Activated T-cell treated with anti-CD3 and anti-CD28 coated beads for 24 hours (primary cell): ENCODE measurements at places on chromosomes 2 and 18.

DNA sequence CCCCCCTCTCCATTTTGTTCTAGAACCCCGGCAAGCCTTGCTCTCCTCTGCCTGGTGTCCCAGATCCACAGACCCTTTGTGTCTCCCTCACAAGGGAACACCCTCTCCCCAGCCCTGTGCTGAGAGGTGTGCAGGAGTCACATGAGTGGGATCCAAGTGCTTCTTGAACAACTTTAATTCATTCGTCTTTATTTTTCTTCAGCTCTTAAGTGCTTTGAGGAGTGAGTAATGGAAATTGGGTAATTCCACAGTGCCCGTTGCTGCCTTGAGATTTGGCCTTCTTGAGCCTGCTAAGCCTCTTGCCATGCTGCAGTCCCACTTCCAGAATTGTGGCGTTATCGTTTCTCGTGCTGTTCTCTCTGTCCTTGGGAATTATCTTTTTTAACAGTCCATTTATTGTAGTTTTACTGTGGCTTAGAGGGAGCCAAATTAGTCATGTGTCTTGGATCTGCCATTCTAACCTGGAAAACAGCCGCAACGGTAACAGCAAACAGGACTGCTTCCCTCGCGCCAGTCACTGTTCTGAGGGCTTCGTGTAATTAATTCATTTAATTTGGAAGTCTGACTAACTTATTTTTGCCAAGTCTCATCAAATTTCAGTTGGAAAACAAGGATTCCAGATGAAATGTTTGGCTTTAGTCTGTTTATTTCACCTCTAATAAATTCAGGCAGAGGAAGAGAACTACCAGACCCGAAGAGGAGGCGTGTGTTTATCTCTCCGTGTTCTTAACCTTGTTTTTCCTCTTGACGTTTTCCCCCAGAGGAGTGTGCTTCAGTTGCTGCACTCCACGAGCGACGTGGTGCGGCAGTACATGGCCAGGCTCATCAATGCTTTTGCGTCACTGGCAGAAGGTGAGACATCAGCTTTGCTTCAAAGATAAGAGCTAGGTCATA, 72.0 kb downstream of the ARMC9 start:
- DNase-seq = no peak

DNA sequence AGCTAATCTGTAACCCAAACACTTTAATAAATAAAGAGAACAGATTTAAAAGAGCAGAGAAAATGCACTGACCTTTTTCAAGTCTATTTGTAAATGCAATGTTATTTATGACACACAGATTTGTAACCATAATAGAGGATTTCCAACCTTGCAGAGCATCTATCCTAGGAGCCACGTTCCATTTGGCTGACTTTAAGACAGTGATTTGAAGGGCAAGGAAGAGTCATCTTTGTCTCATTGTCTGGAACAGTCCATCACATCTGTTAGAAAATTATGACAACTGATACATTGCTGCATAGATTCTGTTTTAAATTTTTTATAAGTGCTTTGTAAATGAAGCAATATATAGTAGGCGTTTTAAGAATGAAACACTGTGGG, 90.8 kb upstream of the L3MBTL4 start:
- DNase-seq = no peak

DNA sequence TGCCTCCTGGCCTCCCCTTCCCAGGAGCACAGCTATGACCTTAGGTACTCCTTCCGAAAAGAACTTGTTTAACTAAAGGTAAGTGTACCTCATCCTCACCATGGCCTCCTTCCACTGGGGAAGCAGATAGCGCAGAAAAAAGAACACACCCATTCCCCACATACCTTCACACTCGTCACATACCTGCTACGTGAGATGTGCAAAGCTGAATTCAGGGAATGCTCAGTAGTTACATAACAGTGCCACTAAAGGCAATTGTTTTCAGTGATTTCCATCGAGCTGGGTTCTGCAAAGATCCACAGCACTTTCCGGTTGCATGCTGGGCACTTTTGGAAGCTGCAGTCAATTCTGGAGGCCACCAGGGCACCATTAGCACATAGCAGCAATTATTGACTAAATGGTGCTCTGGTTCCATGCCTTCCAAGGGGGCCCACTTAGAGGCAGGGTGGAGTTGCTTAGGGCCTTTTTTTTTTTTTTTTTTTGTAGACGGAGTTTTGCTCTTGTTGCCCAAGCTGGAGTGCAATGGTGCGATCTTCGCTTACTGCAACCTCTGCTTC, 41.0 kb downstream of the PAX8 start:
- DNase-seq = no peak

GRCh38 chr2:222736301-222736700, 64.8 kb downstream of the MOGAT1 start:
- DNase-seq = no peak

GRCh38 chr2:197191940-197192322, 118.6 kb downstream of the ANKRD44 start:
- DNase-seq = no peak

DNA sequence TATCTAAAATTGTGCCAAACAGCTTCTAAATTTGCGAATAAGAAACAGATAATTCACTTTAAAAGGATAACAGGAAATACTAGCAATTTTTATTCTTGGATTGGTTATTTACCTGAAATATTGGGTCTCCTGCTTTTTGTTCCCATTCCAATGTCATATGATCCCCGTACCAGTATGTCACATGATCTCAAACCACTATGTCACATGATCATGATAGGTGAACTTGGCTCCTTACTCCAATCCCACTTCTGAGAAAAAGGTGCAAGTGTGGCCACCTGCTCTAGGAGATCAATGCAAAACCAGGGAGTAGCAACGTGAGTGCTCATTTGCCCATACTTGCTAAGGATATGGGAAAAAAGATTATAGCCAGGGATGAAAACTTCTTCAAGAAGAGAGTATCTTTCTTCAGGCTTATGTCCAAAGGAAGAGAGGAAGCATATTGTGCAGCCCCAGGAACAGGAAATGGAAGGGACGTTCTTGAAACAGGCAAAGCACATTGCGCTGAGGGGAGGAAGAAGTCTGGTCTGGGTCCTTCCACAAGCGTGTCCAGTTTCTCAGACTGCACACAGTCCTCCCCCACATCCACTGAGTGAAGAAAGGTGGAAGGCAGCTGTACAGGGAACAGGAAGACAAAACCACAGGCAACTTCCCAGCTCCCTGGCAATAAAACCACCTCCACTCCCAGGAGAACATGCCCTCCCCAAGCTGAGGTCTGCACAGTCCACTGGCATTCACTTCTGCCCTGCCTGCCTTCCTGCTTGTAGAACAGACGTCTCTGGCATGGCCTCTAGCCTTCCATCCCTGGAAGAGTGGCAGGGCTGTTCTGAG, at the start of gene LYG2:
Gene LYG2 (minus strand): TSS at position 176 of the 828 bp plus-strand sequence. CDS start 1,406 bp downstream, outside the sequence.
- no peak for DNase-seq

- no peak for DNase-seq
Observed at GRCh38 chr18:64918851-64919250, 770.0 kb upstream of the LINC00305 start.

DNA sequence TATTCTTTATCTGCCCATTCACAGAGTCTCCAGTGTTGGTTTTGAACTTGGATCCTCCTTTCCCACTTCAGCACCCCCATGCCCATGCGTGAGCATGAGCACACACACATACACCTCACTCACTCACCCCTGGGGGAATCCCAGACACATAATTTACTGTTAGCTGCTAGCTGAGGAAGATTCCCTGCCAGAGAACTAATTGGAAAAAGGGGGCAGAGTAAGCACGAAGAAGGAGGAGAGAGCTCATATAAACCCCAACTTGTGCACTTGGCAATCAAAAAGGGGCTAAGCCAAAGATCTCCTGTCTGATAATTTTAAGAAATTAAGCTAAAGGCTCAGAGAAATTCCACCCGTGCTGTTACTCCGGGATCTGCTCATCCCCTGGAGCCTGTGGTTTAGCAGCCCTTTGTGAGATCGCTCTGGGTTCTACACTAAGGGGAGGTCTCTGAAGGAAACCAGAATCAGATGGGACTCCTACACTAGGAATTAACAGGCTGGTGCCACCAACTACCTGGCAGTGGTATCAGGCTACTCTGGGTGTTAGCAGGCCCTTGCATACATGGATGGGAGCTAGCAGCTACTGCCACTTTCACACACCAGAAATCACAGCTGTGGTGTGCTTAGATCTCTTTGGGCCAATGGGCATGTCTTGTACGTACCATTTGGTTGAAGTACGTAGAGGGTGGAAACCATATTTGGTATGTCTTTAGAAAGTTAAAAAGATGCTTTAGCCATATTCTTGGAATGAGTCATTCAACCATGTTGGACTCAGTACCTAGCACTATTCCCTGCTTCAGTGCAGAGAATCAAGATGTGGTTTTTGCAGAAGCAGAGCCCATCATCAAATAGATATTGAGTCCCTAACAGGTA, 95.6 kb upstream of the SLC14A2 start:
- no peak for DNase-seq

DNA sequence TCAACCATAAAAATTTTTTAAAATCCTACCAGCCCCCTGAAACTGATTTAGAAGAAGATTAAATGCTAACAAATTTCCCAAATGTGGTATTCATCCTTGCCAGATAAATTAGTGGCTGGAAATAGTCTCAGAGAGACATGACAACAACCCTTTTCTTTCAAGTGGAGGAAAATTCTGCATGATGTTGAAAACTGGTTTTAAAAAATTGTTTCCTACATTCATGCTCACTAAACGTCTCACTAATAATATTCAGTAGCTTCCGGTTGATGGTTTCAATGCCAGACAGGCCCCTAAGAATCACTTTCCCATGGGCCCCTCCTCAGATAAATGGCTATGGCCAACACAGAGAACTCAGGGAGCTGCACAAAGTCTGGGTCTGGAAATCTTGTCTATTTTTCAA, 43.2 kb downstream of the NCKAP5 start:
- DNase-seq = no peak

DNA sequence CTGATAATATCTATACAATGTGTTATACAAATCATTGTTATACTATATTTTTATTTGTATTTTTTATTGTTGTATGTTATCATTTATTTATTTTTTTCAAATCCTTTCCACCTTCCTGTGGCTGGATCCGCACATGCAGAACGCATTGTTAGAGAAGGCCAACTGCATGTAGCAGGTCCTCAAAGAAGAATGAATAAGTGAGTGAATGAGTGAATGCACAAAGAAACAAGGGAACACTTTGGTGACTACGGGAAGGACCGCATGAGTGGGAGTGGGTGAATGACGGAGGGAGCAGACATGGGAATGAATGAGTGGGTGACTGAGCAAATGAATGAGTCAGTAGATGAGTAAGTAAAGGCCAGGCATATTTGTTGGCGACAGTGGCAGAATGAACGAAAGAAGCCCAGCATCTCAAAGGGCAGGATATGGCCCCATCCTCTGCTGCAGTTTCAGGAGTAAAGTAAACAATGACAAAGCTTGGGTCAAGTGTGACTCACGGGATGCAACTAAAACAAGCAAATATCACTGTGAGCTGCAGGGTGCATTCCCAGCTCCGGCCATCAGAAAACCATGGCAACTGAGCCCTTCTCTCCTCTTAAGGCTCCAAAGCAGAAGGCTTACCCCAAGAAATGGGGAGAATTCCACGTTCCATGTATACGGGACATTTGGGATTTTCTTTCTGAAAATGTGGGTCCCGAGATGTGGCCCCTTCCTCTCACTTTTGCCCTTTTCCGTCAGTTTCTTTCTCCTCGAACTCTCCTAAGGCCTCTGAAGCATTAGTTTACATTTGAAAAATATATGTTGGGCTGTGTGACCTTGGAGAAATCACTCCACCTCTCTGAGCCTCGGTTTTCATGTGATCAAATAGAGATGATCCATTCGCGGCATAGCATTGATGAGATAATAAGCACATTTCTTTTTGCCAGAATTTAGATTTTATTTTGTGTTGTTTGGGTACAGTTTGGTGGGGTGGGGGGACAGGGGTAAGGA, 24.5 kb downstream of the KCNF1 start:
- no peak for DNase-seq

DNA sequence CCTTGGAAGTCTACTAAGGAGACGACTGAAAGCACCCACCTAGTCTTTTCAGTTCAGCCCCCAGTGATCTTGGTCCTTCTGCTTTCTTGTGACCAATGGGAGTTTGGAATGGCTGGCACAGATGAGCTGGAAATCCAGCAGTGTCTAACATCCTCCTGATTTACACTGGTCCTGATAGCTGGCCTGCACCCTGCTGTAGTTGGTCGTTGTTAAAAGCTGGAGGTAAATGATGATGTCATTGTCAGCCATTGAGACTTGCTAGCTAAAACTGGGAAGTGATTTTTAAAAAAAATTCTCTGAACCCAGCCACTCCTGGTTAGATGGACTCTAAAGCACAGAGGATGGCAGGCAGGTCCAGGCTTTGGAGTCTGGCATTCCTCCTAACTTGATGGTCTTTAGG, 19.3 kb downstream of the CCT7 start:
- no peak for DNase-seq

DNA sequence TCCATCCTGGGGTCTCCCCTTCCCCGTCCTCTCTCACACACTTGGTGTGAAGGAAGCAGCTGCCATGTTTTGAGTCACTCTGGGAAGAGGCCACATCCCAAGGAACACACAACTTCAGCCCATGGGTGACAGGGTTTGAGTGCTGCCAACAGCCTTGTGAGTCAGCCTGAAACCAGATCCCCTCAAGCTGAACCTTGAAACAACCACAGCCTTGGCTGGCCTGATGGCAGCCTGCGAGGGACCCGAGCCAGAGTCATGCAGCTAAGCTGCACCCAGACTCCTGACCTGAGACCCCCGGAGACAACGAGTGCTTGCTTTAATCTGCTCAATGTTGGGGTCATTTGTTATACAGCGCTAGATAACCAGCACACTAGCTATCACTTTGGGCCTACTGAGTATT, 19.3 kb upstream of the MC2R start:
- DNase-seq = no peak

DNA sequence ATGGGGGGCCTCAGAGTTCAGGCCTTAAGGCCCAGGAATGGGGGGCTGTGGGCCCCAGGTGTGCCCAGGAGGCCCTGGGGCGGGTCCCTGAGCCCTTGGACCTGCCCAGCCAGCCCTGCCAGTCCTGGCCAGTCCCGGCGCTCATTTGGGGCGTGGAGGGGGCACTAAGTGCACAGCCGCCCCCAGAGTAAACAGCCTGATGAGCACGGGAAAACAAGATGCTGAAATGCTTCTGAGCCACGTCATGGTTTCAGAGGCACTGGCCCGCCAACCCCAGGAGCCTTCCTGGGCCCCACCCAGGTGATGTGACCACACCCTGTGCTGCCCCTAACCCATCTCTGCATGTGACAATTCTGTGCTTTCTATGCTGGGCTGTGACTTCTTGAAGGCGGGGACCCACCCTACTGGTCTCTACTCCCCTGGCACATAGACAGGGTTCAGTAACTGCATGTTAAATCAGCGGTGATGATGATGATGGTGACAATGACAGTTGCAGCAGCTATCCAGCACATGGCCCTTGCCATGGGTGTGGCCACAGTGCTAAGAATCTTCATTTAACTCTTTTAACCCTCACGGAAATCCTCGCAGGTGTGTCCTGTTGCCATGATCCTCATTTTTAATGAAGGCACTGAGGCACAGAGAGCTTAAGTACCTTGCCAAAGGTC, 28.1 kb upstream of the ASPRV1 start:
- DNase-seq = no peak

- DNase-seq = no peak
Observed at GRCh38 chr18:56565551-56566345, 72.6 kb downstream of the TXNL1 start.

GRCh38 chr2:169066897-169067296, 2.5 kb upstream of the DHRS9 start:
- DNase-seq = no peak
